Calu3 (cell line): ENCODE measurements at places on chromosomes 1 and 21.

DNA sequence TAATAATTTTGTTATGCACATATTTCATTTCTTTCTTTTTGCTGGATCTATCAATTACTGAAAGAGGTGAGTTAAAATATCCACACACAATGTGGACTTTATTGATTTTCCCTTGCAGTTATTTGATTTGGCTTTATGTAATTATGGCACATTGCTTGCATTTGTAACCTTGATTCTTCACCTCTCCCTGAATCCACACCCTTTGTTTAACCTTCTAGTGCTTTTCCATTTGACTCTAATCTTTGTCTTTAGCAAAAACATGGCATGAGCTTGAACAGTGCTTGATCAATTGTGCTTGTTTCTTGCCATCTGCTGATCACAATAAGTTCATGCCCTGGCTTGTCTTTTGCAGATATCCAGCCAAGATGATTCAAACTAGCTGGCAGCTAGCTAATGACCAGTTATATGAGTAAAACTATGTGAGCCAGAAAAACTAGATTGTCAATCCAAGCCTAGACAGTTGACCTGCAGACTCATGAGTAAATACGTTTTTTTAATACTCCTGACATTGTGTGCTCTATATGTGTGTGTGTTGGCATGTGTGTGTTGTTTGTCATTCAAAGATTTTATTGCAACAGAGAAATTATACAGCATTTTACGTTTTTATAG is 899.2 kb downstream of the NCAM2 start:
- no peak for DNase-seq

DNA sequence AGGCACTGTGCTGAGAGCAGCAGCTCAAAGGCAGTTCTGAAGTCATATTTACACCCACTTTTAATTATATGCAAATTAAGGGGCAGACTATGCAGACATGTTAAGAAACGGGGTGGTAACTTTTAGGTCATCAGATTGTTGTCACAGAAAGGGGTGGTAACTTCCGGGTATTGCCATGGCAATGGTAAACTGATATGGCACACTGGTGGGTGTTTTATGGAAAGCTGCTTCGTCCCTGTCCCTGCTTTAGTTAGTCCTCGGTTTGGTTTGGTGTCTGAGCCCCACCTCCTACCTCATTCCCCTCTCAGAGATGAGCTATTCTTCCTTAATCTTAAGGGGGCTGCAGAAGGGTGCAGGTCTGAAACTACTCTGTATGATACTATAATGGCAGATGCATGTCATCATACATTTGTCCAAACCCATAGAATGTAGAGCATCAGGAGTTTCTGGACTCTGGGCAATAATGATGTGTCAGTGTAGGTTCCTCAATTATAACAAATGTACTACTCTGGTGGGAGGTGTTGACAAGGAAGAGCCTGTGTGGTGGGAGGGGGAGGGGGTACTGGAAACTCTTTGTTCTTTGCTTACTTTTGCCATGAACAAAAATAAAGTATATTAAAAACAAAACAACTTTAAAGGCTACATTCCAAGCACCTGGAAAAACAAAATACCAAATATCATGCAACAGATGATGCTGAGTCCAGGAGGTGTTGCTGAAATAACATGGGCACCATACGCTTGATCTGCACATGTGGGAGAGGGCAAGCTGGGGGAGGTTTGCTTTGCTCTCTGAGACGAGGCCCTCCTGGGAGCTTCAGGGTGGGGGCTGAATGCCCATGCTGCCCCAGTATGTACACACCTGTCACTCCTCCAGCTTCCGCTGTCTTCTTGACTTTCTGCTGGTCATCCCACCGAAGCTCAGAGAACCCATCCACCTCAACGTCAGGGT is 6.3 kb downstream of the PARP1 start:
- no peak for DNase-seq

DNA sequence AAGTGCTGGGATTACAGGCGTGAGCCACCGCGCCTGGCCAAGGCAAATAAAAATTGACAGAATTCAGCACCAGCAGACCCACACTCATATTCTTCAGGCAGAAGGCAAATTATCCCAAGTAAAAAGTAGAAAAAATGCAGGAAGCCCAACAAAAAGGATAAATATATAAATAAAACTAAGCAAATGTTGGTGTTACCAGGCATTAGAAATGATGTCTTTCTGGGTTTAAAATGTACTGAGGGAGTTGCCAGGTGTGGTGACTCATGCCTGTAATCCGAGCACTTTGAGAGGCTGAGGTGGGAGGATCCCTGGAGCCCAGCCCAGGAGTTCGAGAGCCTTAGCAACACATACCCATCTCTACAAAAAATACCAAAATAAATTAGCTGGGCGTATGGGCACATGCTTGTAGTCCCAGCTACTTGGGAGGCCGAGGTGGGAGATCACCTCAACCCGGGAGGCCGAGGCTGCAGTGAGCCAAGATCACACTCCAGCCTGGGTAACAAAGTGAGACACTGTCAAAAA is 6.3 kb downstream of the INTS11 start:
- DNase-seq: peak; percentile 73

GRCh38 chr1:221343607-221344006 is 398.3 kb downstream of the DUSP10 start:
- no peak for DNase-seq

GRCh38 chr1:81606656-81607055 is 194.1 kb upstream of the ADGRL2 start:
- DNase-seq: no peak

- DNase-seq: peak; percentile 56
These were observed 440 bp upstream of the LENEP start for GRCh38 chr1:154992721-154993571.

DNA sequence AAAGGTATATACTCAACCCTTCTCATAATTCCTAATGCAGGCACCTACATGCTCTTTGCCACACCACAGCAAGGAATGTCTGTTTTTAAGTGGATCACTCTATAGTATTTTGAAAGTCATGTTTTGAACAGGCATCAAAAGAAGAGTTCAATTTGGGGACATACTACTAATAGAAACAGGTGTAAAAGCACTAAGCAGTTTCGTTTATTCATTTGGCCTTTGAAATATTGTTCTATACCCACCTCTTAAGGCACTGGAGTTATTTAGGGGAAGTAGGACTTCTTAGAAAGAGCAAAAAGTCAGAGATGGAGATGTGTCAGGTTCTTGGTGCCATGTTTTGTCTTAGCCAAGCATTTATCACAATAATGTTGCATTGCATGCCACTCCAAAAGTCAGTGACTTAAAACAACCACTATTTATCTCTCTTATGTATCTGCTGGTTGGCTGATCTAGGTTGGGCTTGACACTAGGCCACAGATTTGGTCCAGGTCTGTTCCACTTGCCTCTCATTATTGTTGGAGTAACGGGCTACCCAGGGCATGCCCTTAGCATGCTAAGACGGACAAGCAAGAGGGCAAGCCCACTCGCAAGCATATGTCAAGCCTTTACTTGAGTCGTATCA is 107.5 kb downstream of the RGL1 start:
- no peak for DNase-seq

GRCh38 chr1:200400556-200400955 is 9.3 kb downstream of the ZNF281 start:
- no peak for DNase-seq

- DNase-seq: no peak
These were observed 102.4 kb upstream of the IGSF21 start for GRCh38 chr1:18005238-18005637.

DNA sequence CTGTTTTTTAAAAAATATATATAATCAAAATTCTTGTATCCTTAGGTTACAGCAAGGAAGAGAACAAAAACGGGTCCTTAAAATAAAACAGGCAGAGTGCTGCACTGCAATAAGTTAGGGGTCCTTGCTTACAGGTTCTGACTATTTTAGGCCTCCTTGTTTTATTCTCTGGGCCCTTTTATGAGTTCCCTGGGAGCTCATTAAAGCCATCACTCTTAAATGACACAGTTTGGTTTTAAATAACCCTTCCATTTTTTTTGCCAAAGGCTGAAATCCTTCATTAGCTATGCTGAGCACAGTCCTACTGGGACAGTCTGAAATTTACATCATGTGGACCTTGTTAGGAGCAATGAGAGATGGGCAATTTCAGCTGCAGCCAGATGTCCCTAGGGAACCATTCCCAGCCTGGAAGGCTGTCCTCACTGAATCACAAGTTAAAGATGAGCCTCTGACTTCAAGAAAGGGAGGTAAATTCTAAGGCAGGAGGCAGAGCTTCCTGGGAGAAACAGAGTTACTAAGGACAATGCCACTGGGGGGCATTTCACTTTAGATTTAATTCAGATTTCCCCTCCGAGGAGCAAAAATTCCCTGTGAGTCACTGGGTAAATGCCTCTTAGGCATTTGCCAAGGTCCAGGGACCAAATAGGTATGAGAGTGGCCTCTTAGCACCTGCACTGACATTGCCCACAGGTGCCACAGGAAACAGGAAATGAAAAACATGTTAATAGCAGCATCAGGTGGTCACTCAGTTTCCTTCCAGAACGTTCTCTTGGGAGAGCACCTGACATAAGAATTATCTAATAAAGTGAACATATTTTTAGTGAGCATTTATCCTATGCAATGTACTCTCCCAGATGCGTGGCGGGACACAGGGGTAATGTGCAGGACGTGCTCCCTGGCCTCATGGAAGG is 3.8 kb upstream of the MUL1 start:
- no peak for DNase-seq

- DNase-seq: no peak
These were observed 4.9 kb downstream of the AHDC1 start for GRCh38 chr1:27598902-27599528.

DNA sequence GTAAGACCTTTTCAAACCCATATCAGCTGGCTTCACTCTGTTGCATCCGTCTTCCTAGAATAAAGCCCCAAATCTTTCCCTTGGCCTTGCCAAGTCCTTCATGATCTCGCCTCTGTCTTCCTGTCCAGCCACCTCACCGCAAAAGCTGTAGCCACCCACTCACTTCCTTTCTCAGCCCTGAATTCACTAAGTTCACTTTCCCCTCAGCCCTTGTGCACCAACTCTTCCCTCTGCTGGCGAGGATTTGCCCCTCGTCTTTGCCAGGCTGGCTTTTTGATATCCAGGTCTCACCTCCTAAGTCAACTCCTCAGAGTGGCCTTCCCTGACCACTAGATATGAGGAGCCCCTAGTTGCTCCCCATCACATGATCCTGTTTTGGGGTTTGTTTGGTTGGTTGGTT is 3.9 kb upstream of the COL16A1 start:
- peak; percentile 32 for DNase-seq

DNA sequence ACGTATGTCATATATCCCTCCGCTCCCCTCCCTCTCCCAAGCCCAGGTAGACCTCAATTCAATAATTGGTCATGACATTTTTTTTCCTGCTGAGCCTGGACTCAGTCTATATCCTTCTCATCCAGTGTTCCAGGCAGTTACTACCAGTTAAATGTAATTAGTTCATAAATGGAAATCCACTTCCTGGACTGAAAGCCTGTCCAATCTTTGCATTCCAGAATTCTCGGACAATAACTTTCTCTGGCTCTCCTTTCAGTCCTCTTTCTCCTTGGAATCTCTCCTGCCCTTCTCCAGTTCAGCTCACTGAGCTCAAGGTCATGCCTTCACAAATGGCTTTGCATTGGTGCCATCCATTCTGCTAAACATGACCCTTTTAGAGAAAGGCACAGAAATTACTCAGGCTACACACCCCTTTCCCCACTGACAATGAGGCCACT is 34.8 kb downstream of the VWA5B1 start:
- no peak for DNase-seq

DNA sequence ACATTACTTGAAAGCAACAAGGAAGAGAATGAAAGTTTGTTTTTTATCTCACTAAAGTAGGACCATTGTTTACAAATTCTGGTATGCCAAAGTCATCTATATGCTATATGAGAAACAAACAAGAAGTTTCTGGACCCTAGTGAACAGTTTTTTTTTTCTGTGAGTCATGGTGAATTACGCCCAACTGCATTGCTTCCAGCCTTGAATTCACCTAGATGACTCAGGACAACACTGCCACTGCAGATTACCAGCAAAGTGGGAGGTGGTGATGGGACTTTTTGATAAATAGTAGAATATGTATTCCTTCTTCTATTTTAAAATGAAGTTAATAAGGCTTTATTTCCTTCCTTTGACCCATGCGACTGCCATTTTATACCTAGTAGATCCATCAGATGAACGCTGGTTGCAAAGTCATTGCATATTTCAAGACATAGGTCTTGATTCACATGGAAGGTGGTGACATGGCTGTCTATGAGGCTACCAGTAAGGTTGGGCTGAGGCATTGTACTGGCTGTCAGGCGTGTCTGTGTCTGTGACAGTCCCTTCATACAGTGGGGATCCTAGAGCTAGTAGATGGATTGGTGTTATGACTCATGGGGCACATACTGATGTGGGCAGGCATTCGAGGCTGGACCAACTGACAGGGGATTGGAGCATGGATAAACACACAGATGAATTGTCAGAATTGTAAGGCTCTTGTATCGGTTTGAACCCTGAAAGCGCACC is 49.1 kb upstream of the APOBEC4 start:
- no peak for DNase-seq

DNA sequence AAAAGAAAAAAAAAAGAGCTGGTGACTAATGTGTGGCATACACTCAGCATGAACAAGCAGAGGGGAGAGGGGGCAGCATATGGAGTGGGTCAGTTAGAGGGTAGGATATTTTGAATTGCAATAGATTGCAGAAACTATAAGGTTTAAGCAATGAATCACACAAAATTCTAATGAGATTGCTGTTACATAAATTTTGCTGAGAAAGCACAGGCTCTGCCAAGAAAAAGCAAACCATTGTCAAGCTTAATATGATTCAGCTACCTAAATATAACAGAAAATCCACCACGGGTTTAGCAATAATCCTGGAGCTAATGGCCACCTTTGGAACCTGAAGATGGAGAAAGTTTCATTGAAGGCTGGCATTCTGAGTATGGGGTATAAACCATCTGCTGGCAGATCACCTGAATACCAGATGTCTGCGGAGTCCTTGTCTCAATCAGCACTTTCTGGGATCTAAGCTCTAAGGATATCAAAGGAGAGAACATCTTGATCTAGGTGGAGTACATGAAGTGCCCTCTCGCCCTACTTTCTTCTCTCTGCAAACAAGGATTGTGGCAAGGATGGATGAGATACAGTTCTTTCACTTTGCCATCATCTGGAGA is 30.3 kb upstream of the ANGPTL7 start:
- no peak for DNase-seq

DNA sequence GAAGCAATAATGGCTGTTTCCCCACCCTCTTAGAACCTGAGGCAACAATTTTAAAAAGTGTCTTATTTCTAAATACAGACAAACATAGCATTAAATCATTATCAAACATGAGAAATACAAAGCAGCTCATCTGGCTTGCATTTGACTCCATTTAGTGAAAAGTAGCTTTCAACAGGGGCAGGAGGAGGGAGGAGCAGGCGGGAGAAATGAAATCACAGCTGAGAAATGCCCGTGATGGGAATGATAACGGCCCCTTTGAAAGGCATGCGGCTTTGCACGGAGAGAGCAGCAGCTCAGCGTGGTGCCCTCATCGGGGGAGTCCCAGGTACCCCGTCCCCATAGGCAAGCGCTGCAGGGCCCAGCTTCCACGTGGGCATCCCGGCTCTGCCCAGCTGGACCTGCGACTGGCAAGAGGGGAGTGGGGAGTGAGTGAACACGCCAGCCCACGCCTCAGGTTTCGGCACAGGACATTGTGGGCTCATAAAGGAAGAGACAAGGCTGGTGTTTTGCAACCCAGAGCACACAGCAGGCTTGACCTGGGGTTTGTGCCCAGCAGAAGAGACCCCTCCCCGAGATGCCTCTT is 134.6 kb downstream of the NPHP4 start:
- DNase-seq: no peak
